ENCODE measurements at places on chromosomes 5 and 9. TPM values are rescaled to one million over a fixed set of nuclear protein-coding genes. Genes with fewer than 3 reads are reported as not detected.

GRCh38 chr5:128252196-128252595, 168.6 kb downstream of the SLC12A2 start:
- no peaks in the 10 kb centered on the region for H3K27me3 ChIP-seq
- no peak for DNase-seq
- no peak overlapping the region for H3K4me3 ChIP-seq
- no peak overlapping the region for H3K27ac ChIP-seq
- peaks cover 16% of the 10 kb centered on the region for H3K4me1 ChIP-seq
- no peaks in the 10 kb centered on the region for H3K36me3 ChIP-seq

GRCh38 chr5:87393331-87393730, 19.4 kb downstream of the CCNH start:
- H3K27me3 ChIP-seq = no peaks in the 10 kb centered on the region
- H3K36me3 ChIP-seq = peaks cover 45% of the 10 kb centered on the region
- no peak overlapping the region for H3K4me3 ChIP-seq

DNA sequence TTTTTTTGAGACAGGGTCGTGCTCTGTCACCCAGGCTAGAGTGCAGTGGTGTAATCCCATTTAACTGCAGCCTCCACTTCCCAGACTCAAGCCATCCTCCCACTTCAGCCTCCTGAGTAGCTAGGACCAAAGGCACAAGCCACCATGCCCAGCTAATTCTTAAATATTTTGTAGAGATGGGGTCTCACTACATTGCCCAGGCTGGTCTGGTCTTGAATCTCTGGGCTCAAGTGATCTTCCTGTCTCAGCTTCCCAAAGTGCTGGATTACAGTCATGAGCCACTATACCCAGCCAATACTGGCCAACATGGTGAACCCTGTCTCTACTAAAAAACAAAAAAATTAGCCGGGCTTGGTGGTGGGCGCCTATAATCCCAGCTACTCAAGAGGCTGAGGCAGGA, 6.8 kb downstream of the DCAF12 start:
- H3K4me3 ChIP-seq = no peak overlapping the region
- H3K27me3 ChIP-seq = no peaks in the 10 kb centered on the region
- no peak for DNase-seq
- peaks cover 36% of the 10 kb centered on the region for H3K4me1 ChIP-seq
- no peak overlapping the region for H3K27ac ChIP-seq
- peaks cover 81% of the 10 kb centered on the region for H3K36me3 ChIP-seq

GRCh38 chr5:146426853-146427618, 20.1 kb upstream of the TCERG1 start:
- H3K27me3 ChIP-seq = peaks cover 20% of the 10 kb centered on the region
- no peak overlapping the region for H3K27ac ChIP-seq
- peaks cover 5% of the 10 kb centered on the region for H3K4me1 ChIP-seq
- H3K4me3 ChIP-seq = no peak overlapping the region
- no peak for DNase-seq
- H3K36me3 ChIP-seq = no peaks in the 10 kb centered on the region

DNA sequence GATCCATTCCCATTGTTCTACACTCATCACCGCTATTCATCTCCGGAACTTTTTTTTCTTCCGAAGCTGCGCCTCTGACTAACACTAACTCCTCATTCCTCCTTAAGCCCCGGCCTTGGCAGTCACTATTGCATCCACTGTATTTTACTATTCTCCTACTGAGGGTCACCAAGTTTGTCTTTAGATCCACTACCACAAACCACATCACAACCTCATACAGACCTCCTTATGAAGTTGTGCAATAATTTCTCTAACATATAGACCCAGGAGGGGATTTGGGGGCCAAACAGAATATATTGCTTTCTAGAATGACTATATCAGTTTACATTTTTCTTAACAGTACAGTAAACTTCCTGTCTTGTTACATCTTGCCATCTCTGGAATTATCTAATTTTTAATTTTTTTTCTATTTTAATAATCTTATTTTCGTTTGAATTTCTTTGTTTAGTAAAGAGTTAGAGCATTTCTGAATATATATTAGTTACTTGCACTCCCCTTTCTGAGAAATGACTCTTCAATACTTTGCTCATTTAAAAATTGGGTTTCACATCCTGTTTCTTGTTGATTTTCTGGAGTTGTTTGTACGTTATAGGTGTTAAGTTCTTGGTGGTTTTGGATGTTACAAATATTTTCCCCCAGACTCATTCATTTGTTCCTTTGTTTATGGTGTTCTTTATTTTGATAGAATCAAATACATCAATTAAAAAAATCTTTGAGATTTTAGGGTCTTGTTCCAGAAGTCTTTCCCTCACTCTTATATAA, 37.1 kb downstream of the DMRT2 start:
- no peaks in the 10 kb centered on the region for H3K4me1 ChIP-seq
- no peaks in the 10 kb centered on the region for H3K36me3 ChIP-seq
- H3K4me3 ChIP-seq = no peak overlapping the region

DNA sequence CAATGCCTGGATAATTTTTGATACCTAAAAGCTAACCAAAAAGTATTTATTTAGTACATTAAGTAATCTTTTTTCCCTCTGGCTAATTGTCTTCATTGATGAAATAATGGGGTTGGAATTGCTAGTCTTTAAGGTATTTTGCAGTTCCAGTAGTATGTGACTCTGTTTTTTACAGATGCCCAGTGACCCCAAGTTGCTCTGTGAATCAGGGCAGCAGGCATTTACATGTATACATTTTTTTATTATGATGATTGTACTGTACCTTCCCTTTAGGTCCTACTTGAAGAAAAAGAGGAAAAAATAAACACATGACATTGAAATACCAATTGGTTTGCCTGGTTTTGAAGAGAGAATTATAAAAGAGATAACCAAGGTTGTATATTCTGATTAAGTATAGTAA, 385.5 kb downstream of the ADGRV1 start:
- H3K27me3 ChIP-seq = no peaks in the 10 kb centered on the region
- no peak for DNase-seq
- no peaks in the 10 kb centered on the region for H3K4me1 ChIP-seq
- H3K36me3 ChIP-seq = no peaks in the 10 kb centered on the region
- H3K27ac ChIP-seq = no peak overlapping the region

DNA sequence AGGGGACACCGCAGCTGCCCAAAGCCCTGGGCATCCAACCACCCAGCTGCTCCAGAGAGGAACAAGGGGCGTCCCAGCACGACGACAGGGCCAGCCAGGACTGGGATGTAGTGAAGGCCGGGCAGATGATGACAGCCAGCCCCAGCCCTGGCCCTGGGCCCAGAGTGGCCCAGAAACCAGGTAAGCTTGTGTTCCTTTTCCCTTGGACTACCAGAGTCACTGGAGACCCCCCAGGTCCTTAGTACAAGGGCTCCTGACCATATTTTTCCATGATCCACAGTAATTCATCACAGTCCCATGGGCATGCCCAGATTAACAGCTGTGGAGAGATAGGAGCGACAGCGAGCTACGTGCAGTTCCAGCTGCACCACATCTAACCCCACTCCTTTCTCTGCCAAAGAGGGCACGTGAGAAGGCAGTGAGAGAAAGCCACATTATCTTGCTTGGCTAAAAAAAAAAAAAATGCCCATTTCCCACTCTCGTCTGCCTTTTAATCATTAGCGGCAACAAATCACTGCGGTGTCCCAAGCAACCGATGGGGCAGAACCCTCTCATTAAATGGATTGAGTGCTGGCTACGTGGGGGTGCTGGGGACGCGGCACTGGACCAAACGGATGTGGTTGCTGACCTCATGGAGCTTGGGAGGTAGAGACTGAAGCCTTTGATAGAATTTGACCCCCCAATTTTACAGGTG, 21.7 kb upstream of the SYNPO start:
- DNase-seq = no peak
- peak overlapping the region; percentile 1 for H3K27ac ChIP-seq
- H3K36me3 ChIP-seq = no peaks in the 10 kb centered on the region
- no peak overlapping the region for H3K4me3 ChIP-seq
- peaks cover 76% of the 10 kb centered on the region for H3K4me1 ChIP-seq

DNA sequence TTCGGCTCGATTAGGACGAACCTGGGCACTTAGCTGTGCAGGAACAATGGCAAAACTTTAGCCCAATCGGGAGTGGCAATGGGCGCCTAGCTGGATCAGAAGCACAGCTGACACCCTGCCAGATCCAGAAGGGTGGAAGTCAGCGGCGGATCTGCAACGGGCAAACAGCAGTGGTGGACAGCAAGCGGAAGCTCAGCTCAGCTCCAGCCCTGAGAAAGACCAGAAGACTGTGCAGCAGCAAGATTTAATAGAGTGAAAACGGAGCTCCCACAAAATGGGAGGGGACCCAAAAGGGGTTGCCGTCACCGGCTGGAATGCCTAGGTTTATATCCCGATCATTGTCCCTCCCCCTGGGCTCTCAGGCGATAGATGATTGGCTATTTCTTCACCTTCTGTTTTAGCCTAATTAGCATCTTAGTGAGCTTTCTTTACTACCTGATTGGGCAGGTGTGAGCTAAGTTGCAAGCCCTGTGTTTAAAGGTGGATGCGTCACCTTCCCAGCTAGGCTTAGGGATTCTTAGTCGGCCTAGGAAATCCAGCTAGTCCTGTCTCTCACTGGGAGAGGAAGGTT, 1237.9 kb downstream of the CDH12 start:
- no peak overlapping the region for H3K4me3 ChIP-seq
- no peaks in the 10 kb centered on the region for H3K27me3 ChIP-seq
- no peaks in the 10 kb centered on the region for H3K36me3 ChIP-seq

DNA sequence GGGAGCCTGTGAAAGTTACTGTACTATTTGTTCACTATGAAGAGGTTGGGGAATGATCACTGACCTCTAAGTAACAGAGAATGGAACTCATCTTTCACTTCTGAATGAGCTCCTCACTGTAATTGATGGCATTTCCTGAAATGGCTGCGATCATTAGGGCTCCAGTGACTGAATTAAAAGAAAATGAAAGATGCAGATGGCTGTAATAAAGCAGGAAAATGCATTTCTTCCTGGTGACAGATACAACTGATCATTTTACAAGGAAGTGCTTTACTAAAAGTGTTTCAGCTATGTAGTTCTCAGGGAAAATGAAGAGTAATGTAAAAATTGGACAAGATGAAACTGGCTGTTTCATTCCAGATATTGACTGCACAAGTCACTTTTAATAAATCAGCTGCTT, 1200.6 kb upstream of the NUDT12 start:
- H3K36me3 ChIP-seq = no peaks in the 10 kb centered on the region
- no peak for DNase-seq
- H3K4me1 ChIP-seq = no peaks in the 10 kb centered on the region
- H3K27me3 ChIP-seq = no peaks in the 10 kb centered on the region

- DNase-seq = no peak
- H3K4me1 ChIP-seq = no peaks in the 10 kb centered on the region
- H3K27ac ChIP-seq = no peak overlapping the region
- no peak overlapping the region for H3K4me3 ChIP-seq
- no peaks in the 10 kb centered on the region for H3K36me3 ChIP-seq
Observed at GRCh38 chr9:110284211-110284844, 28.0 kb upstream of the TXN start.

DNA sequence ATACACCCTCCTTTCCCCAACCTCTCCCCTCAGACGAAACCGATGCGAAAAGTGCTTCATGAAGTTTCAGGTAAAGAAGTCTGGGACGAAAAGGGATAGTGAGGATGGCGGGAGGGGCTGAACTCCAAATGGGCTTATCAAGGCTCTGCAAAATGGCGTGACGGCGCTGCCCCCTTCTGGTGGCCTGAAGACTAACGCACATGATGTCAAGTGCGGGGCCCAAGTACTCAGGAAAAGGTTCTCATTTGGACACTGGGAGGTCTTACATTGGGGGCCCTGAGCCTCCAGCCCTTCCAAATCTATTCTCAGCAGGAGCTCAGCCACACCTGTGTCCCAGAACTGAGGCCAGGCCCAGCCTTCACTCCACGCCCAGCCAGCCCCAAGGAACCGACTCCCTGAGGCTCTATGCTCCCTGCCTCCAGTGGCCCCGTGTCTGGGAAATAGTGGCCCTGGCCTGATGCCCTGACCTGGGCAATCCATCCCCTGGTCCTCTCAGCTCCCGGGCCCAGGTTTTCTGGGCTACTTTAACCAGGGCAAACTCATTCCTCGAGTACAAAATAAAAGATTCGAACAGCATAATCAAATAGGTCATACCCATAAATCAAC, 119.9 kb downstream of the KCNIP1 start:
- DNase-seq = no peak
- no peaks in the 10 kb centered on the region for H3K4me1 ChIP-seq
- no peaks in the 10 kb centered on the region for H3K36me3 ChIP-seq
- no peaks in the 10 kb centered on the region for H3K27me3 ChIP-seq

GRCh38 chr5:177546258-177546741, 8.1 kb downstream of the FAM193B start:
- peak overlapping the region; percentile 86 for H3K27ac ChIP-seq
- H3K27me3 ChIP-seq = no peaks in the 10 kb centered on the region
- peak; percentile 92 for DNase-seq
- no peaks in the 10 kb centered on the region for H3K36me3 ChIP-seq
- H3K4me3 ChIP-seq = no peak overlapping the region

The SPACA9 gene
- 3.3 TPM for total RNA-seq

The PCDHA5 gene
- total RNA-seq = 0.19 TPM

The GRM6 gene
- total RNA-seq = not detected

The CAMK4 gene
- 5.3 TPM for total RNA-seq

The C9orf40 gene
- 5.5 TPM for total RNA-seq

The RETREG1 gene
- total RNA-seq = 9.3 TPM

The BAAT gene
- total RNA-seq = not detected

The SPARC gene
- 875 TPM for total RNA-seq

The NFIB gene
- total RNA-seq = 38.1 TPM

The TAF1L gene
- total RNA-seq = not detected

Measured in esophagus muscularis mucosa (tissue), 4 donors.